NCI-H1930 (cell line): ENCODE measurements at places on chromosomes 7 and 10.

GRCh38 chr7:54841772-54842697 lies 83.0 kb upstream of the SEC61G start:
- no peak for DNase-seq

DNA sequence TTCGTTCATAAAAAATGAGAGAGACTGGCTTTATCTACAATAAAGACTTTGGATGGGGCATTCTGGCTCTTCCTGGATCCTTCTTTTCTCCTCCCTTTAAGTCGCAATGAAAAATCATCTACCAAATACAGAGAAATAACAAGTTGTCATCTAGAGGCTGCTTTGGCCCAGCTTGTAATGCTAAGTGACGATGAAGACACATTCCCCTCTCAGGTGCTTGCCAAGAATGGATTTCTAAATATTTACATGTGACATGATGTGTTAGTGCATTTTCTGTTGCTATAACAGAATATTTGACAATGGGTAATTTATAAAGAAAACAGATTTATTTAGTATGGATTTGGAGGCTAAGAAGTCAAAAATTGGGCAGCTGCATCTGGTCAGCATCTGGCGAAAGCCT lies 308.6 kb upstream of the NPVF start:
- no peak for DNase-seq

GRCh38 chr7:26250239-26250638 lies 41.4 kb upstream of the SNX10 start:
- no peak for DNase-seq

GRCh38 chr10:21516242-21517131 lies 9.0 kb downstream of the SKIDA1 start:
- no peak for DNase-seq

DNA sequence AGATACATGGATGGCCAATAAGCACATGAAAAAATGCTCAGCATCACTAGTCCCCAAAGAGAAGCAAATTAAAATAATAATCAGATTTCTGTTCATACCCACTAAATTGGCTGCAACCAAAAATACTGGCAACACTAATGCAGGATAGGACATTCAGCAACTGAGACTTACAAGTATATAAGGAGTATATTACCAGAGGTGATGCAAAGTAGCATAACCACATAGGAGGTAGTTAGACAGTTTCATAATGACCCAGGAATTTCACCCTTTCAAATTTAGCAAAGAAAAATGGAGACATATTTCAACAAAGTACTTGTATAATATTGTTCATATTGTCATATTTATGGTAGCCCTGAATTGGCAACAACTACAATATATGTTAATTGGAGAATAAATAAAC lies 727.8 kb downstream of the GRID1 start:
- DNase-seq = no peak

GRCh38 chr7:134729895-134730294 lies 49.5 kb upstream of the CALD1 start:
- DNase-seq = no peak

DNA sequence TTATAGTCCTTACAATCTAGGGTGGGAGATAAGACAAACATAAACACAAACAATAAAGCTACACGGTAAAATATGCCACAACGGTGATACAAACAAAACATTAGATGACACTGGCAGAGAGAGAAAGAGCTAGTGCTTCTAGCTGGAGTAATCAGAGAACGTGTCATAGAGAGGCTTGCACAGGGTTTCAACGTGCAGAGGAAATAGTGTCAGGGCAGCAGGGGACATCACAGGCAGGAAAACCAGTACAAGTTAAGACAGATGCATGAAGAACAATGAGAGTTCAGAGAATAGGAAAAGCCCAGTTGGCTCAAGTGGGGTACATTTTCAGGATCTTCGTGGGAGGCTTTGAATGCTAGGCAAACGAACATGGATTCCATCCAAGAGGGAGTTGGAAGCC lies 91.4 kb downstream of the ZNF438 start:
- no peak for DNase-seq

- no peak for DNase-seq
Observed at GRCh38 chr7:96285579-96285978, 36.3 kb downstream of the SLC25A13 start.

DNA sequence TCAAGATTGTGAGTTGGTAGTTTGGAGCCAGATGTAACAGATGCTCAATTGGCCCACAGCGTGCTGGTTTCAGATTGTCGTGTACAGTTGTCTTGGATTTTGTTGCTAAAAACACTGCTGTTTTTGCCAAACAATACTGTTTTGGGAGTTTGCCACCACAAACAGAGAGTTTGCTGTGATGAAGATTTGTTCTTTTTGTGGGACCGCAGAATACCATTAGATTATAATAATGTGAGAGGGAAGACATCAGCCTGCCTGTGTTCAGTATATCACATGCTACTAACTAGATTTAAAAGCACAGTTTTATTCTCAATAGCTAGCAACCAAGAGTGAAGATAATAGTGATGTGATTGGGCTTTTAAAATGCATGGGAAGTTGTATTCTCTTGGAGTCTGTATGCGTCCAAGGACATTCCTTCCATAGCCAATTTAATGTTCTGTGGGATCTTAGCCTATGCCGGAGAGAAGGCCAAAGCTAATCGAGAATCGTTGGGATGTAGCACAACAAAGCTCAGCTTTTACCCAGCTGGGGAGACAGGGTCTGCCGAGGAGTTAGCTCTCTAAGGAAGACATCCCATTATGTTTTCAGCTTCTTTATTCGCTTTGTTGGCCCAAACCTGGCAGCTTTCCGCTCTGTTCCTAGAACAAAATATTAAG lies 18.7 kb upstream of the ITGA8 start:
- no peak for DNase-seq

DNA sequence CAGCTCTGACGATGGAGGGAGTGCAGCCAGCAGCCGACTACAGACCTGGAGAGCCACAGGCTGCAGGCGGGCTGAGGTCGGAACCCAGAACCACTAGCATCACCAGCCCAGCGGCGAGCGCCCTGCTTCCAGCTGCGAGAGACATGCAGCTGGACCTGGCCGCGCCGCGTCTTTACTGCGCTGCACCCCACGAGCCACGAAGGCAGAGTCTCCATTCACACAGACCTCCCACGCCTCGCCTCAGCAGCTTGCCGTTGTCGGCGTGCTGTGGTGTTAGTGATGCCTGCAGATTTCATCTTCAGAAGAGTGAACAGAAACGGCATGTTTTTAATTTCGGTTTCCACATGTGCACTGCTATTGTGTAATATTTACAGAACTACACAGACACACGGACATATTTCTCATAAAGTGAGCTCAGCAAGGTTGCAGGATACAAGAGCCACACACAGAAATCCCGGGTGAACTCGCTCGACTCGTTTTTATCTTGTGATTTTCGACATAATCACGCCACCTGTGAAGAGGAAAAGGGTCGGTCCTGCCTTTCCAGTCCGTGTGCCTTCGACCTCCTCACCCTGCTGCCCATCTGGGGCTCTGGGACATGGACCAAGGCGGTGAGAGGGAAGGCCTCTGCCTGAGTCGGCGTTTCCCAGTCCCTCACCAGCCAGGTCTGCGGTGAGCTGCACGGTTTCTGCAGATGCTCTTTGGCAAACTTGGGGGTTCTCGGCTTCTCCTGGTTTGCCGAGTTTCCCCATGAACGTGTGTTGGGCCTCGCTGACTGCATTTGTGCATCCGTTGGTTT lies 252.2 kb downstream of the ELFN1 start:
- DNase-seq = no peak

GRCh38 chr10:91564026-91564425 lies 68.8 kb downstream of the PPP1R3C start:
- no peak for DNase-seq

DNA sequence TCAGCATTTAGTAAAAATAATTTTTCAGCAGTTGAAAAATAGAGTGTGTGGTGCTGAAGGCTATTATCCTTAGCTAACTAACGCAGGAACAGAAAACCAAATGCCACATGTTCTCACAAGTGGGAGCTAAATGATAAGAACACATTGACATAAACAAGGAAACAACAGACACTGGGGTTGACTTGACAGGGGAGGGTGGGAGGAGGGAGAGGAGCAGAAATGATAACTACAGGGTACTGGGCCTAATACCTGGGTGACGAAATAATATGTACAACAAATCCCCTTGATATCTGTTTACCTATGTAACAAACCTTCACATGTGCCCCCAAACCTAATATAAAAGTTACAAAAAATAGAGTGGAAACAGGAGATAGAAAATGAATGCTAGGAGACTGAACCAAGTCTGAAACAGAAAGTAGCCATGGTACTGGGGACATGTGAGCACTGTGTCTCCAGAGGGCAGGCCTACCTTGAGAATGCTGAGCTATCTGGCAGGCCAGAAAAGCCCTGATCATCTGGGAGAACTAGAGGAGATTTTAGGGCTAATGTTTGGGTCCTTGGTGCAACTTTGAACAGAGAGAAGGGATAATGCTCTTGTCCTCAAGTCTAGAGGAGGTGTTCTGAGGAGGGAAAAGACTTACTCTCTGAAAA lies 4.7 kb upstream of the EFCAB10 start:
- DNase-seq = no peak

- no peak for DNase-seq
Observed at GRCh38 chr10:118264838-118265470, 77.2 kb downstream of the FAM204A start.

- no peak for DNase-seq
Observed at GRCh38 chr7:131487217-131487616, 69.2 kb downstream of the PODXL start.

- DNase-seq = no peak
Observed at GRCh38 chr7:70523249-70523988, 608.5 kb upstream of the GALNT17 start.

DNA sequence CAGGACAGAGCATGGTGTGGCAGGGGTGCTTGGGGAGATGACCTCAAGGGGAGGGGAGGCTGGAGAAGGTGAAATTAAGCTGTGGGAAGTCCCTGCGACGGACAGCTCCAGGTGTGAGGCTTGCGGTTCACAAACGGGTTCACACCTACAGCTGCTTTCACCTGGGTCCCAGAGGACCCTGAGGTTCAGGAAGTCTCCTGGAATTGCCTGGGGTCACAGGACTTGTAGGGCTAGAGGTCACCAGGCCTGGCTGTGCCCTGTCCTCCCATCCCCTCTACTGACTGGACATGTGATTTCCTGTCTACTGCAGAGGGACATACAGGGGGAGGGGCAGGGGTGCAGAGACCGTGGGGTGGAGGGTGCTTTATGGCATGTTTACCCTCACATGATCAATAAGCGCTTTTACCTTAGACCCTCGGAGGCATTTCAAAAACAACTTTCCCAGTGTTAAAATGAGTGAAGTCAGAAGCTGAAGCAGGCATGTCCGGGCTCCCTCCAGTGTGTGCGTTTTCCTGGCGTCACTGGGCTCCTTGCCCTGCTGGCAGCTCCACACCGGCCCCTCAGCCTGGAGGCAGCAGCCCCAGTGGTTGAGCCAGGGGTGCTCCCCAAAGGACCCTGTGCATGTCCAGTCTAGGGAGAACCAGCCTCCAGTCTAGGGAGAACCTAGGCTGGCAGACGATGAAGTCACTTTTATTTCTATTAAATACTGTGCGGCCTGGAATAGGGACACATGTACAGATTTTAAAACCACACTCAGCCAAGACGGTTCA lies 66.6 kb upstream of the IGFBP3 start:
- no peak for DNase-seq

GRCh38 chr10:73634421-73634820 lies 6.9 kb downstream of the MYOZ1 start:
- no peak for DNase-seq

DNA sequence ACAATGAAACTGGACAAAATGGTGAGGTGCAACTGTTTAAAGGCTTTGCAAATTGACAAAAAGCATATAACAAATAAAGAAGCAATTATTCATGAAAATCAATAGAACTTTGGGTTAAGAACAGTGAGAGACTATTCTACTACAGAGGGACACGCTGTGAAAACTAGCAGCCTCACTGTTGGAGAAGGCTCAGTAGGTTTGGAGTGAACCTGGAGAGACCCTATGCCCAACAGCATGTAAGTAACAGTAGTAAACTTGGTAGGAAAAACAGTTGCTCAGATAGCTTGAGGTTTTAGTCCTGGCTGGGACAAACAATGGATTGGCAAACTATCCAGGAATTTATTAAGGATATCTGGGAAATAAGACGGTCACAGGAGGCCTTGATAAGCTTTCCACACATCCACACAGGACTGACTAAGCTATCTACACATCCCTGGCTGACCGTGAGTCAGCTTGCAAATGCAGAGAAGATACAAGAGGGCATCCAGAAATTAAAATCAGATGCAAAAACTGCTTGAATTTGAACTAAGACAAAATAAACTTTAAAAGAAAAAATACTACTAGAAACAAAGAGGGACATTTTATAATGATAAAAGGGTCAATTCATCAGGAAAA lies 15.9 kb downstream of the FAM149B1 start:
- DNase-seq = no peak

GRCh38 chr7:144908324-144908723 lies 72.5 kb upstream of the TPK1 start:
- DNase-seq = no peak
